Thymus (tissue), 14 donors: ENCODE measurements at places on chromosomes 6 and 20. TPM values are rescaled to one million over a fixed set of nuclear protein-coding genes. Genes with fewer than 3 reads are reported as not detected.

GRCh38 chr20:55557191-55557590 lies 448.1 kb downstream of the CBLN4 start:
- no peaks in the 10 kb centered on the region for H3K36me3 ChIP-seq
- DNase-seq, result no peak
- no peaks in the 10 kb centered on the region for H3K4me1 ChIP-seq
- no peak overlapping the region for H3K27ac ChIP-seq

DNA sequence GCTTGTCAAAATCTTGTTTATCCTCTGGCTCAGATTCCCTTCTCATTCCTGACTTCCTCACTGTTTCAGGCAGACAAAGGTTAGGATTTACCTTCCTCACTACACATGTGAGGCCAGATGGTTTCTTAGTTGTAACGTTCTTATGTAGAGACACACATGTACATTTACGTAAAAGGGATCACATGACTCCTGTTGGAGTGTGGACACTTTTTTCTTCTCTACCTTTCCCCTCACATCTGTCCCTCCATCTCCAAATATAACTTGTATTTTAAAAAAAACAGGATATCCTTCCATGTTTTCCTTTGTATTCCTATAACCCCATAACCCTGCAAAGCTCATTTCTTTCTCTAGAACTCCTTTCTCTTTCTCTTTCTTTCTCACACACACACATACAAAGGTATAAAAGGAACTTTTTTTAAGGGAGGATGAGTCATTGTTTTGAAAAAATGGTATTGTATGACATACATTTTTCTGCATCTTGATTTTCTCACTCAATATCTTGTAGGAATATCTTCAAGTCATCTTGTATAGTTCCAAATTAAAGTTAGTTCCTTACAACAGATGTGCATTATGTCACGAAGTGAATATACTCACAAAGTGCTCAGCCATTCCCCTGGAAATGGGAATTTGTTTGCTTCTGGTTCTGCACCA lies 78.2 kb upstream of the SULF2 start:
- H3K4me3 ChIP-seq, result no peak overlapping the region
- H3K4me1 ChIP-seq, result no peaks in the 10 kb centered on the region
- H3K36me3 ChIP-seq, result no peaks in the 10 kb centered on the region
- no peaks in the 10 kb centered on the region for H3K27me3 ChIP-seq

DNA sequence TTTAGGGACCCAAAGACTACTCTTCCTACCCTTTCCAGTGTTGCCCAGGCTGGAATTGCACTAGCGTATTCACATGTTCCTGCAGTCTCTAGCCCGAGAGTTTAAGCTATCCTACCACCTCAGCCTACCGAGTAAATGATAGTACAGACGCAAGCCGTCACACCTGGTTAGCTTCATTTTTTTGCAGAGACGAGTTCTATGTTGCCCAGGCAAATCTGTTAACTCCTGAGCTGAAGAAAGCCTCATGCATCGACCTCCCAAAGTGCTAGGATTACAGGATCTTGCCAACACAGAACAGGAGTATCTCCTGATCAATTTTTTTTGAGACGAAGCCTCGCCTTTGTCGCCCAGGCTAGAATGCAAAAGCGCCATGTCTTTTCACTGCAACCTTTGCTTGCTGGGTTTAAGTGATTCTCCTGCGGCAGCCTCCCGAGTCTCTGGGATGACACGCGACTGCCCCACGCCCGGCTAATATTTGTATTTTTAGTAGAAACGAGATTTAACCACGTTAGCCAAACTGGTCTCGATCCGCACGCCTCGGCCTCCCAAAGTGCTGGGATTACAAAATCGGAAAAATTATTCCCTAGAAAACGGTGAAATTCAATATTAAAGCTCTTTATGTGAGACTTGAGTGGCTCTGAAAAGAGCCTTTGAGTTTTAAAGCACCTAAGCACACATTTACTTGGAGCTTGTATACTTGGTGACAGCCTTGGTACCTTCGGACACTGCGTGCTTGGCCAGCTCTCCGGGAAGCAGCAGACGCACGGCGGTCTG lies 128.5 kb downstream of the HFE start:
- H3K27ac ChIP-seq, result peak overlapping the region; percentile 100
- peak; percentile 83 for DNase-seq
- peaks cover 10% of the 10 kb centered on the region for H3K4me1 ChIP-seq
- H3K4me3 ChIP-seq, result peak overlapping the region; percentile 69

OOEP gene
- total RNA-seq, result not detected

RPN2 gene
- 156 TPM for total RNA-seq

- H3K27me3 ChIP-seq, result no peaks in the 10 kb centered on the region
- no peaks in the 10 kb centered on the region for H3K36me3 ChIP-seq
- no peak overlapping the region for H3K4me3 ChIP-seq
These were observed 231.5 kb upstream of the BTBD3 start for GRCh38 chr20:11686195-11686594.

DNA sequence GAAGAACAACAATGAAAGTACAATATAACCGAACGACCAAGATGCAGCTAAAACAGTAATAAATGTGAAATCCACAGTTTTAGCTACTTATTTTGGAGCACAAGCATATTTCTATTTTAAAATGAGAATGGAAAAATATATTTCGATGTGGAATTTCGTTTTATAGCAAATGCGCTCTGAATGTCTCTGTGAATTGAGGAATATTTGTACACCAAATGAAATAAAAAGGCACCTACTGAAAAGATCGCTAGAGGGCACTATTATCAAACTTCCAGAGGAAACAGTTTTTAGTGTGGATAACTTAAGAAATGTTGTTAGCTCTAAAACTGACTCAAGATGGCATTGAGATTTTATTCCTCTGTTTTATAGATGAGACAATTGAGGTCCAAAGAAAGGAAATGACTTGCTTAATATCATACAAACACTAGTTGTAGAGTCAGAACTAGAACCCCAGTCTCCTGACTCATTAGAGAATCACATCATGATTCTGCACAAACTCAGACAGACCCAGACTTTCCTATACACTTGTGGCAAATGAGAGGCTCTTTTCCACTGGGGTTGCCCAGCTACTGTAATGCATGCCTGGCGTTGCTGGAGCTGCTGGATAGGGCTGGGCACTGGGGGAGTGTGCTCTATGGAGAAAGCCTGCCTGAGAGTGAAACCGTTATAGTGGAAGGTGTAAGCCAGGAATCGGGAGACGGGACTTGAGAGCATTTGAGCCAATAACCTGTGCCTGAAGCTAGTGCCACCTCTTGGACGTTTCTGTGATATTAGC lies 51.9 kb downstream of the GCLC start:
- no peaks in the 10 kb centered on the region for H3K36me3 ChIP-seq
- H3K27ac ChIP-seq, result no peak overlapping the region
- H3K4me1 ChIP-seq, result no peaks in the 10 kb centered on the region
- DNase-seq, result peak; percentile 18

EYS gene
- total RNA-seq, result 0.28 TPM

GRCh38 chr20:3804254-3804751 lies 8.2 kb downstream of the CDC25B start:
- H3K36me3 ChIP-seq, result peaks cover 68% of the 10 kb centered on the region
- DNase-seq, result no peak
- H3K27me3 ChIP-seq, result no peaks in the 10 kb centered on the region
- H3K27ac ChIP-seq, result no peak overlapping the region

DNA sequence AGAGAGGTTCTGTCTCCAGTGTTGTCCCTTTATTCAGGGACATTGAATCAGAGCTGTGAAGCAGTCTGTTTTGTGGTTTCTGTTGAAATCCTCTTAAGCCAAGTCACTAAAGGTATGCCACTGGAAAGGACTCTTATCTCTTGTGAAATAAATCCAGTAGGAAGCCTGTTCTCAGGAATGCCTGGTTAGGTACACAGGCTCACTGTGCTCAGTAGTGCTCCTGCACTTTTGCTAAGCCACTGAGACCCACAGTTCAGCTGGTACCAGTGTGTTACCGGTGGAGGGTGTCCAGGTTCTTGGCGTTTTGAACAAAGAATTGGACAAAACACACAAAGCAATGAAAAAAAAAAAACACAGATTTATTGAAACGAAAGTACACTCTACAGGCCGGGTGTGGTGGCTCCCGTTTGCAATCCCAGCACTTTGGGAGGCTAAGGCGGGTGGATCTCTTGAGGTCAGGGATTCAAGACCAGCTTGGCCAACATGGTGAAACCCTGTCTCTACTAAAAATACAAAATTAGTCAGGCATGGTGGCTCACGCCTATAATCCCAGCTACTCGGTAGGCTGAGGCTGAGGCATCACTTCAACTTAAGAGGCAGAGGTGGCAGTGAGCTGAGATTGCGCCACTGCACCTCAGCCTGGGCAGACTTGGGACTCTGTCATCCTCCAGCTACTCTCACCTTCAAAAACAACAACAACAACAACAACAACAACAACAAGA lies 186.1 kb downstream of the JARID2 start:
- no peaks in the 10 kb centered on the region for H3K36me3 ChIP-seq

DNA sequence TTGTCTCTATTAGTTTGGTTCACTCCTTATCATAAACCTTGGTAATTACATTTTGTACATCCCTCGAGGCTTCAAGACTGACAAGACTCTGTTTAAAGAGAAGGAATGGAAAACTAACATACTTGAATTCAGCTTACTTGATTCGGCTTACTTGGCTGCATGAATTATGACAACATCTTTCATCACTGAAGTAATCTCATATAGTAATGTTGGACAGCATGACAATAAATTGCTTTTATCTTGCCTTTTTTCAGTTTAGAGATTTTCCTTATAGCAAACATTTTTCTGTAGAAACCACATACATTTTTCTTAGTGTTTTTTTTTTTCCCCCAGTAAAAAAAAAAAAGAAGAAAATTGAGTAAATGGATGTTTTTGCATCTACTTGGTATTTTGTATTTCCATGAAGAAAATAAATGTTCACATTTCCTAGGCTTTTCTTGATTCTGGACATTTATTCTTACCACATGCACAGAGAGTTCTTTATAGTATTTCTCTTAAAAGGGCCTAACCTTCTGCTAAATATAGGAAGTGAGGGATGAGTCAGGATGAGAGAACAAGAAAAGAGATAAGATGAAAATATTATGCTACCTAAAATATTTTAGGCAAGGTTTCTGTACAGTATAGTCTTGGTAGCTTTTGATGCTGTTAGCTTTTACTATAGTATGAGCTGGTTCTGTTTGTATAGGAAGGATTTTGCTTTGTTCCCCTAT lies 101.0 kb upstream of the HDGFL1 start:
- no peaks in the 10 kb centered on the region for H3K36me3 ChIP-seq
- no peak overlapping the region for H3K4me3 ChIP-seq
- no peak for DNase-seq
- H3K27me3 ChIP-seq, result no peaks in the 10 kb centered on the region

GRCh38 chr6:25279748-25280343 lies 672 bp downstream of the CARMIL1 start:
- H3K27me3 ChIP-seq, result peaks cover 7% of the 10 kb centered on the region
- H3K36me3 ChIP-seq, result no peaks in the 10 kb centered on the region
- peak overlapping the region; percentile 78 for H3K4me3 ChIP-seq
- H3K27ac ChIP-seq, result peak overlapping the region; percentile 11

DNA sequence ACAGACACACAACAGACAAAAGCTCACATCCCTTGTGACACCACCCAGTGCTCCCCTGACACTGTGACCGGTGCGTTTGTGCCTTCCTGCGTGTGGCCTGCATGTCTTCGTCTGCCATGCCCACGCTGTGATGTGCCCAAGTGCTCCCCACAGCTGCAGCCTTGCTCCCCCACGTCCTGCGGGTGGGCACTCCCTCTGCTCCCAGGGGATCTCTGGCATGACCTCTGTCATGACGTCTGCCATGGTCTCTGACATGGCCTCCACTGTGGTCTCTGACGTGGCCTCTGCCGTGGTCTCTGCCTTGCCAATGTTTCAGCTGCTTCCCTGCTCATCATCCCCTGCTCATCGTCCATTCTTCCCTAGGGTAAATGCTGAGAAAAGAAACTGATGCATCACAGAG lies 200.9 kb downstream of the DLL1 start:
- no peaks in the 10 kb centered on the region for H3K36me3 ChIP-seq
- H3K27ac ChIP-seq, result no peak overlapping the region
- H3K4me1 ChIP-seq, result peaks cover 23% of the 10 kb centered on the region
- H3K27me3 ChIP-seq, result no peaks in the 10 kb centered on the region

DNA sequence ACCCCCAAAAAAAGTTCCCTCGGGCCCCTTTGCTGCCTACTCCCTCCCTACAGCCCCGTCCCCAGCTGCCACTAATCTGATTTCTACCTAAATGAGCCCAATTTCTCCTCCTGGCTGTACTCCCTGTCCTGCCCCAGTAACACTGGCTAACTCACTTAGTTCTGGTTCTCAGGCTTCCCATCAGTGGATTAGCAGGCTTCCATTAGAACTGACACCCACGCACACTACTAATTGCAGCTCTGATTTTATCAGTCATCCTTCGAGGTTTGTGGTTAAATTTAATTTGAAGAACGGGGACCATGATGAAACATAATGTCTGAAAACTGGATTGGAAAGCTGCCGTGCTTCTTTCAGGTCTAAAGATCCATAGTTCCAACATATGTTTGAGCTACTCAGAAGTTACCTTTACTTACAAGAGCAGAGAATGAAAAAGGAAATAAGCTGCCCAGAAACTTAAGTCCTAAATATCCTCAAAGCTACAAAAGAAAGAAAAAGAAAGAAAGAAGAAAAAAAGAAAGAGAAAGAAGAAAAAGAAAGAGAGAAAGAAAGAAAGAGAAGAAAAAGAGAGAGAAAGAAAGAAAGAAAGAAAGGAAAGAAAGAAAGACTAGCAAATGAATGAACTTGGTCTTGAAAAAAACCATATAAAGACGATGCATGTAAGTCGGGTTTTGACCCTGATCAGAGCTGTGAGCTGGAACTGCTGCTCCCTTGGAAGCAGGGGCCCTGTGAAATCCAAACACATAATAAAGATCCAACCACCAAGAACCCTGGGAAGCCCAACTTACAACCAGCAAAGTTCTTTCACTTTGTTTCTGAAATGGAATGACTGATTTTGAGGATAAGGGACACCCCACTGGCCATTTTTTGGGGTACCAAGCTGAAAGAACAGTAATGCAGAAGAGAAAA lies 51.7 kb downstream of the CNKSR3 start:
- no peaks in the 10 kb centered on the region for H3K4me1 ChIP-seq
- DNase-seq, result no peak
- H3K27me3 ChIP-seq, result no peaks in the 10 kb centered on the region
- no peak overlapping the region for H3K4me3 ChIP-seq
- H3K27ac ChIP-seq, result no peak overlapping the region

DNA sequence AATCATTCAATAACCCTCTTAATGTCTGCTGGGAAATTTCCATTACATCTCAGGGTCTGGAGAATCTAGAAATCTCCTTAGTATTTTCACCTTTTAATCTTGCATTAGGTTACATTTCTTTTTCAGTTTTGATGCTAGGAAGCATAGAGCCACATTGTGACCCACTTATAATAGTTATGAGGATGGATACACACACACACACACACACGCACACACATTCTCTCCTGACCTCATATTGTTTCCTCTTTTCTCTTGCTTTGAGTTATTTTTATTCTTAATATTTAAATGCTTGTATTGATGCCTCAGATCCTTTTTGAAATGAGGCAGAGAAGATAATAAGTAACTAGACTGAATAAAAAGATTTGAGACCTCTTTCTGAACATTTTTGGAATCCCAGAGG lies 128.4 kb downstream of the KLHL32 start:
- no peaks in the 10 kb centered on the region for H3K36me3 ChIP-seq
- no peak overlapping the region for H3K4me3 ChIP-seq
- no peak for DNase-seq
- H3K27me3 ChIP-seq, result peaks cover 2% of the 10 kb centered on the region
- no peaks in the 10 kb centered on the region for H3K4me1 ChIP-seq
- no peak overlapping the region for H3K27ac ChIP-seq

PEDS1 gene
- 18.2 TPM for total RNA-seq

GRCh38 chr6:43120944-43121913 lies 45.1 kb downstream of the PTK7 start:
- H3K27ac ChIP-seq, result no peak overlapping the region
- no peak overlapping the region for H3K4me3 ChIP-seq
- no peak for DNase-seq
